ENCODE measurements at places on chromosomes 1 and 21.

DNA sequence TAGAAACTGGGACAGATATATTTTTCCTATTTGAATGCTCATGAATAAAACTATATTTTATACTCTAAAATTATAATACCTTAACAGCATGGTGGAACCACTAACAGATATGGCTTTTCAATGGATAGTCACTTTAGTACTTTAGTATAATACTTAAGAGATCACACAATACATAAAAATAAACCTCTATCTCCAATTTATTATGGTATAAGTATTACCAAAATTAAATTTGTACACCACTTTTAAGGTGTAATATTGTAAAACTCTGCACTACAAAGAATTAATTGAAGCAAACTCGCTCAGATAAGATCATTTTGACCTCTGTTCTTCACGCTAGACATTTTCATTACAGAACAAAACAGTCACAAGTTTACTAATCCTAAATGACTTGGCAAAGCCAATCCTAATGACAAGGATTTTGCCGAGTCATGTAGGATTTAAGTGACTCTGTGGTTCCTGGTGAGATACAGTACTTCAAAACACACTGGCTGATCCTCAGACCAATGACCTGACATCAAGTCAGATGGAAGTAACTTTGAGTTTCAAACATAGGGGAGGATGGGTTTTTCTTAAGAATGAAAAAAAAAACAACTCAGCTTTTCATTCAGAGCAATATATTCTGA is 200.6 kb downstream of the SMYD3 start:
- DNase-seq = no peak

- no peak for DNase-seq
Measured at GRCh38 chr1:84141182-84142003, 2.7 kb upstream of the PRKACB start.

DNA sequence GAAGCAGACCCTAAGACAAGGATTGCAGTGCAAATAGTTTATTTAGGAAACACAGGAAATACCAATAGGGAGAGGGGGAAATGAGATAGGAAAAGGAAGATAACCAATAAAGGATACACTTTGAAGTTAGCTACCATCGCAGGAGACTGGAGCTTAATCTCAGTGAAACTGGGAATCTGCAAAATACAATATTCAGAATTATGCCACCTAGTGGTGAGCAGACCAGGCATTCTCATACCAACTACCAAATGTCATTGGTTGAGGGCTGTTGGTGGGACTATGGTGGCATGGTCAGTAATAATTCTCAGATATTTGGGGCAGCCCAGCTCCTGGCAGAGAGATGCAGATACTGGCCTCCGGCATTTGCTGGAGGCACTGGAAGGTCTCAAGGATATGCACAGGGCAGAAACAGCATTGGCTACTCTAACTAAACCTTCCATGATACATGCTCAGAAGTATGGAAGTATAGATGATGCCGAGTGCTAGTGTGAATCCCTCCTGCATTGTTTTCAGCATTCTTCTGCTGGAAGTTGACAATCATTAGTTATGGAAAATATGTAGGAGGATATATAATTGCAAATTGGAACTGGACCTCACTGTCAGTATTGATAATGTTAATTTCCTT is 11.8 kb upstream of the ZFP69B start:
- DNase-seq = no peak

DNA sequence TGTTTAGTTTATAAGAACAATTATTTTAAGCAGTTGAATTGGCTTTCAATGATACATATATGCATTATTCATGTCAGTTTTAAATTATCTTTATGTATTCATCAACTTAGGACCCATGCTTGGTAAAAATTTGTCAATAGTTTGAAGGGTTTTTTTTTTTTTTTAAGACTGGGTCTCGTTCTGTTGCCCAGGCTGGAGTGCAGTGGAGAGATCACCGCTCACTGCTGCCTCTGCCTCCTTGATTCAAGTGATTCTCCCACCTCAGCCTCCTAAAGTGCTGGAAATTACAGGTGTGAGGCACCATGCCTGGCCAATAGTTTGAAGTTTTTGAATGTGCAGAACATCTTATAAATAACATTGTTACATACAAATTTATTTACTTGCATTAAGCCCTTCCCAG is 1671.0 kb upstream of the B3GALT2 start:
- no peak for DNase-seq

DNA sequence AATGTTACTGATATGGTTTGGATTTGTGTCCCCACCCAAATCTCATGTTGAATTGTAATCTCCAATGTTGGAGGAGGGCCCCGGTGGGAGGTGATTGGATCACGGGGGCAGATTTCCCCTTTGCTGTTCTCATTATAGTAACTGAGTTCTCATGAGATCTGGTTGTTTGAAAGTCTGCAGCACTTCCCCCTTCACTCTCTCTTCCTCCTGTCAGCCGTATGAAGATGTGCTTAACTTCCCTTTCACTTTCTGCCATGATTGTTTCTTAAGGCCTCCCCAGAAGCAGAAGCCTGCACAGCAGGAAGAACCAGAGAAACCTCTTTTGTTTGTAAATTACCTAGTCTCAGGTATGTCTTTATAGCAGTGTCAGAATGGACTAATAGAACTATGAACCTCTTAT is 28.4 kb downstream of the TRIM33 start:
- DNase-seq = no peak

- DNase-seq = no peak
Measured at GRCh38 chr1:86205741-86206140, 49.2 kb upstream of the COL24A1 start.

DNA sequence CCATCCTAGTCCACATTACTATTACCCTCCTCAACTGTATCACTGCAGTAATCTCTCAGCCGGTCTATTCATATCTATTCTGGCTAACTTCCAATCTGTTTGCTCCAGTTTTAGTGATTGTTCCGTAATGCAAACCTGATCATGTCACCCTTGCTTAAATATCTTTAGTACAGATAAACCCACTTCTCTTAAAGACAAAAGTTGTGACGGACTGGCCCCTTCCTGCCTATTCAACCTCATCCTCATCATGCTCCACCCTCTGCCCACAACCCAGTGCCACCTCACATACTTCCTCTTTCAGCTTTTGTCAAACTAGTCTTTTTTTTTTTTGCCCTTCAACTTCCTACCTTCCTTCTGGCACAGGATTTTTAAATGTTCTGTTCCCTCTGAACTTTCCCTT is 2.8 kb upstream of the C1orf162 start:
- no peak for DNase-seq

- no peak for DNase-seq
Measured at GRCh38 chr1:35172022-35172421, 20.9 kb downstream of the SFPQ start.

DNA sequence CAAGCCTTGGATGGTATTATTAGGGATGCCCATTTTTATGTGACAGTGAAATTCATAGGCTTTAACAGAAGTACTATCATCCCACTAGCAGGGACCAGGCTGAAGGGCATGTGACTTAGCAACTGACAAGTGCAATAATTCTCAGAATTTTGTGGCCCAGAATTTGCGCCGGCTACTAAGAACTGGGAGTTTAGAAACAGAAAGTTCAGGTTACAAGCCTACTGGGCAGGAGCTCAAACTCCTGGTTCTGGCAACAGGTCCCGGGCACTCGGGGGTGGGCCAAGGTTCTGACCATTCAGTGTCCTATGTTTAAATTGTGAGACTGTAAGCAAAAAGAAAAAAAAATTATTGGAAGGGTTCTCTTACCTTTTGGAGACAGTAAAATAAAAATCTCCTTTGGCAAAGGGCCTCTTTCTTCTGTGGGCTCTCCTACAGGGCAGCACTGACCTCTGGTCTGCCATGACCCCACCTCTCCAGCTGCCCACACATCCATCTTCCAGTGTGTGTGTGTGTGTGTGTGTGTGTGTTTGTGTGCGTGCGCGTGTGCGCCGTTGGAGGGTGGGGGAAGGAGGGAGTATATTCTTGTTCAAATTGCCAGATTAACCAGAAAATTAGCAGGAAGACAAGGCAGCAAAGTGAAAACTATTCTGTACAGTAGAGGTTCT is 26.1 kb downstream of the IRF2BP2 start:
- no peak for DNase-seq

DNA sequence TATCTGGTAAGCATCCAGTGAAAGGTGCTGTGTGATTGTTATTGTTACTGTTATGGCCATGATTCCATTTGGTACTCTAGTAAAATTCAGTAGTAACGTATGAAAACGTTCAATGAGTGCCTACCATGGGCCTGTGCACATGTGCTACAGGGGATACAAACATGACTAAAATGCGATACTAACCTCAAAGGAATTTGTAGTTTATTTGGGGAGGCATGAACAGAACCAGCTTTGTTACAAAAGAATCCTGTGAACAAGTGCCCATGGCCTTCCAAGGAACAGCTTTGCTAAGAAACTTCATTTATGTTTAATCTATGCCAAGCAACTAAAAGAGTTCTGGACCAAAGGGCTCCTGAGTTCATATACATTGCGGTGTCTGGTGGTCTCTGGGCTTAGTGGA is 28.7 kb downstream of the PTGFR start:
- DNase-seq = no peak

DNA sequence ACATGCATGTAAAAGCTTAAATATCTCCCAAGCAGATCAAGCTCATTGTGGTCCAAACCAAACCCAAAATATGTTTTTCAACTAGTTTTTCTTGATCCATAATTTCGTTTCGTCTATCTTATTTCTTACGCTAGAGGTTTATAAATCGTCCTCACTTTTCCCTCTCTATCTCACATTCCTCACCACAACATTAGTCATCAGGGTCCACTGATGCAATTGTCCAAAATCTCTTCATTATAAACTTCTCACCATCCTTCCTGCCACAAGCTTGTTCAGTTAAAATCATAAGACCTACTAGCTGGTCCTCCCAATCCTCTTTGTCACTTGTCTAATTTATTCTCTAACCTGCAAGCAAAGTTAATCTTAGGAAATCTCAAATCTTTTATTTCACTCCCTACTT is 173.0 kb upstream of the PALMD start:
- DNase-seq = no peak

GRCh38 chr1:231201979-231202633 is 38.9 kb upstream of the GNPAT start:
- no peak for DNase-seq

Data from posterior cingulate gyrus (tissue), 11 donors.